ENCODE measurements at places on chromosomes 12 and 14.

GRCh38 chr12:27009881-27010301, 4.3 kb downstream of the TM7SF3 start:
- peak; percentile 14 for DNase-seq

GRCh38 chr12:29157486-29157946, 8.4 kb downstream of the FAR2 start:
- DNase-seq = no peak

GRCh38 chr12:63419154-63419553, 249.1 kb downstream of the DPY19L2 start:
- DNase-seq = no peak

GRCh38 chr12:1794440-1795090, 25.8 kb upstream of the LRTM2 start:
- DNase-seq = no peak

- DNase-seq = peak; percentile 66
These were observed 448.5 kb downstream of the TMEM121 start for GRCh38 chr14:105974902-105975301.

DNA sequence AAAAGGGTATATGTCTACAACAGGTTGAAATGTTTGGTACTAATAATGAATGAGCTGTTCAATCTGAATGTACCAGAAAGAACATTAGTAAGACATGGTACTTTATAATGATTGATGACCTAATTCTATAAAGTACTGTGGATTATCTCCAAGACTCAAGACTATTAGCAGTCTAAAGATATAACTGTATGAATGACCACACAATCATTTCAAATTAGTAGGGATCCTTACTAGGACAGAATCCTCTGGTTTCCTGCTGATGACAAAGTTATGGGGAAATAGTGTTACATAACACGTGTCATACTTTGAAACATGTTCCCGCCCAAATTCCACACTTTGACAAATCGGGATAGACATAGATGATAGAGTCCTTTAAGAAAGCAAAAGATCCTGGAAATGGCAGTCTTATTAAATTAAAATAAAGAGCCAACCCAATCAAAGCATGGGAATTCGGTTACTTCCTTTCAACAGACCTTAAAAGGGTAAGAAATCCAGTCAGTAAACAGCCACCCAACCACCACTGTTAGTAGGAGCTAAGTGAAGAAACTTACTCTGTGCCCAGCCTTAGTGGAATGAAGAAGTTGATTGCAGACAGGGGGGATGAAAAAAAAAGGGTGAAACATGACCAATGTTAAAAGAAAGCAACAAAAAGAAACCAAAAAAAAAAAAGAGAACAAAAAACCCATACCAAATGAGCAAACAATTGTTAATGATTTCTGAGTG, 2.8 kb downstream of the VPS29 start:
- DNase-seq = no peak

DNA sequence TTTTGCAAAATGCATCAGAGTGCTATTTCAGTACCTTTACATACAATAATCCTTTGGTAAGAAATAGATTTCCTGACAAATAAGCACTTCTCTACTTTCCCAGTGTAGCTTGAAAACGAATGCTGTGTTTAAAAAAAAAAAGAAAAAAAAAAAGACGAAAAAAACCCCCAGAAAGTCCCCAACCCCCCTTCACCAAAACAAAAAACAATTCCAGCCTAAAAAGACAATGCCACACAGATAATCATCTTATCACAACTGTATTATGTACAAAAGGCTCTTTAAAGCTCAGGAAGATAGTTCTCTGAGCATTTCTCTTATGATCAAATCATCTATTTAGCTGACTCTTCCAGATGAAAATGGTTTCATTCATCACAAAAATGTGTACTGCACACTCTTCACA, 1.6 kb downstream of the FERMT2 start:
- no peak for DNase-seq

- DNase-seq = no peak
These were observed 6.7 kb upstream of the CLEC7A start for GRCh38 chr12:10136637-10137205.

DNA sequence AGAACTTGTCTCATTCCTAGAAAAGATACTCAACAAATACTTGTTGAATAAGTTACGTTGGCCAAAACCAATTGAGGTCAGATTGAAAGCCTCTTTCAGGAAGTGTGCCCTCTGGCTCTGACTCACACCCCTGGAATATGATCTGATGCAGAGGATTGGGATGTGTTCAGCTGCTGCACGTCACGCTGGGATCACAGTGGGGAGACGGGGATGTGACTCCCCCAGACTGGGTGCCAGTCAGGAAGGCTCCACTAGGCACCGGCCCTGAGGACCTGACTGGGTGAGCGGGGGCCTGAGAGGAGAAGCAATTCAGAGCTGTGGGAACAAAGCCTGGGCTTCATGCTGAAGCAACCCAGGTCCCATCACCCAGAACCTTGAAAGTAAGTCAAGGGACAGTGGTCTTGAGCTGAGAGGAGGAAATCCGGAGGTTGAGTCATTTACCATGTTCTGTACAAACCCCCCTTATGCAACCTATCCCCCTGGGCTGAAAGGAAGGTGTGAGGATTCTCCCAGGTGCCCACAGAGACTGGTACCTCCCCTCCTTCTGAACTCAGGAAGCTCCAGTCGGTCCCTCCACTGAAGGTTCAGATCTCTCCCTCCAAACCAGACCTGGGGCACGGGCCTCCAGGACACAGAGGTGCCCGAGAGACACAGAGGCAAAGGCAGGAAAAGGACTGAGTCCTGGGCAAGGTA, 3.9 kb downstream of the CEBPE start:
- DNase-seq = no peak

GRCh38 chr14:69896080-69896479, 16.9 kb downstream of the SMOC1 start:
- no peak for DNase-seq

DNA sequence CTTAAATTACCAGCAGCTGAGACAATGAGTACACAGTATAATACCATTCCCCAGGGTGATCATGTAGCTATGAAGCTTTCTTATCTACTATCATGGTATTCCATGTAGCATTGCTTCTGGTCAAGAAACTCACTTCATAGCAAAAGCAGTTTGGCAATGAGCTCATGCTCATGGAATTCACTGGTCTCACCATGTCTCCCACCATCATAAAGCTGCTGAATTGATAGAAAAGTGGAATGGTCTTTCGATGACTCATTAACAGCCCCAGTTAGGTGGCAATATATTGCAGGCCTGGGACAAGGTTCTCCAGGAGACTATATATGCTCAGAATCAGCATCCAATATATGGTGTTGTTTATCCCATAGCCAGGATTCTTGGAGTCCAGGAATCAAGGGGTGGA, 553.7 kb downstream of the FOXG1 start:
- no peak for DNase-seq

- no peak for DNase-seq
These were observed 196.0 kb downstream of the BCAT1 start for GRCh38 chr12:24752763-24753462.

GRCh38 chr12:102958830-102959176, 1.3 kb downstream of the ASCL1 start:
- no peak for DNase-seq

- no peak for DNase-seq
These were observed 50.3 kb upstream of the SLC2A13 start for GRCh38 chr12:40156021-40156764.

- DNase-seq = no peak
These were observed 420.7 kb downstream of the ADAMTS20 start for GRCh38 chr12:43131301-43131700.

DNA sequence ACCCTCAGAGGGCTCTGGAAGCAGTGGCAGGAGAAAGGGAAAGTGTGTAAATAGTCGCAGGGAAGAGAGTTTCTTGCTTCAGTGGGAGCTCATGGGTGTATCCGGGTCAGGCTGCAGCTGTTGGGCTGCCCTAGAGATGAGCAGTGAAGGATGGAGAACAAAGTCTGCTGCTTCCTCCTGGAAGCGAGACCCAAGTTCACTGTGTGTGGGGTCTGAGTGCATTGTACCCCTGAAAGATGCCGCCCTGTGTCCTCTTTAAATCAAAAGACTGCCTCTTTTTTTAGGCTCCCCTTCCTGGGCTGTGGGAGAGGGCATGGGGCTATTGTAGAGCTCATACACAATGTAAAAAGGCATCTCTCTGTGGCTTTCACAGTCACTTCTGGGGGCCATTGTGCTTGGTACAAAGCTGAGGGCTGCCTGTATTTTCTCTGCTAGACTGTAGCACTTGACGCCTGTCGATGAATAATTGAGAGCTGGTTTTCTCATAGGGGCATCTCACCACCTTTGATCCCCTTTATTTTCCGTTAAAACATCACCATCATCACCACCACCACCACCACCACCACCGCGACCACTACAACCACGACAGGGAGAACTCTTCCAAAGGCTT, 16.7 kb downstream of the CHST11 start:
- DNase-seq = peak; percentile 43

DNA sequence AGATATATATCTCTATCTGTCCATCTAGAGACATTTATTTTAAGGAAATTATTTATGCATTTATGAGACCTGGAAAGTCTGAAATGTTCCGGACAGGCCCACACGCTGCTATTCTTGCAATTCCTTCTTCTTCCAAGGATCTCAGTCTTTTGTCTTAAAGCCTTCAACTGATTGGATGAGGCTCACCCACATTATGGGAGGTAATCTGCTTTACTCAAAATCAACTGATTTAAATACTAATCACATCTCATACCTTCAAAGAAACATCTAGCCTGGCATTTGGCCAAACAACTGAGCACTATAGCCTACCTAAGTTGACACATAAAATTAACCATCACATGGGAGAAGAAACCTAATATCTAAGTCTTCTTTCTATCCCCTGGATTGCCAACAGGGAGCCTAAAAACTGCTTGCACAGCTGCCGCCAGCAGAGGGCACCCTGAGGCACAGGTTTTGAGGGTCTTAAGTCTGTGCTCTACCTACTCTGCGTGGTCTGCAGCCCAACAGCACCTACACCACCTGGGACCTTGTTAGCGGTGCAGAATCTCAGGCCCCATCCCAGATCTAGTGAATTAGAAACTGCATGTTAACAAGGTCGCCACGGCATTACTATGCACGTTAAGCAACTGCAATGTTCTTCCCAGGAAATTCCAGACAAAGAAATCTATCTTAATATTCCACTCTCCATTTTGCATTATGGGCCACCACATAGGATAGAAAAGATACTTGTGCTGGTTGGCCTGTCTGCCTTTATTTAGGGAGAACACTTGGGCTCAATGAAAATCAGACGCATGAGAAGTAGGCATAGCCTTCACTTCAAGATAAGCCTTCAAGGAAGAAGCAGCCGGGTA, 249.7 kb downstream of the FOXG1 start:
- DNase-seq = no peak

DNA sequence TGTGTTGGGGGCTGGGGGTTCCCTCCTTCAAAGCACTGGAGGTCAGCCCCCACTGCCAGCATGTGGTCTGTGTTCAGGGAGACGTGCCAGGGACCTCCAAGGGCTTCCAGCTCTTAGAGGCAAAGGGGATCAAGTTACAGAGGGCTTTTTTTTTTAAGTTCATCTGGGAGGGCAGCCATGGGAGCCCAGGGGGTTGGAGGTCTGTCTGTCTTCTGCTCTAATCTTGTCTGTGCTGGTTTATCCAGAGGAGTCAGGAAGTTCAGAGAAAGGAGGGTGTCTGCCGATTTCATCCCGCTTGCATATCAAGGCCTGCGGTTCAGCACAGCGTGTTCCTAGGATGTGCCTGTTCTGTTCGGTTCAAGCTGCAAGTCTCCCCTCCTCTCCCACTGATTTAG, 72.2 kb downstream of the TMEM132C start:
- no peak for DNase-seq

- DNase-seq = no peak
These were observed 47.6 kb upstream of the EIF5 start for GRCh38 chr14:103286460-103286859.

- DNase-seq = no peak
These were observed 96.0 kb upstream of the MDM1 start for GRCh38 chr12:68428211-68428610.

- DNase-seq = no peak
These were observed 304.1 kb downstream of the EGLN3 start for GRCh38 chr14:33646692-33647260.

GRCh38 chr12:112963227-112963861, 15.0 kb upstream of the OAS2 start:
- DNase-seq = no peak

- DNase-seq = no peak
These were observed 8.1 kb upstream of the SLC16A7 start for GRCh38 chr12:59587710-59588109.

DNA sequence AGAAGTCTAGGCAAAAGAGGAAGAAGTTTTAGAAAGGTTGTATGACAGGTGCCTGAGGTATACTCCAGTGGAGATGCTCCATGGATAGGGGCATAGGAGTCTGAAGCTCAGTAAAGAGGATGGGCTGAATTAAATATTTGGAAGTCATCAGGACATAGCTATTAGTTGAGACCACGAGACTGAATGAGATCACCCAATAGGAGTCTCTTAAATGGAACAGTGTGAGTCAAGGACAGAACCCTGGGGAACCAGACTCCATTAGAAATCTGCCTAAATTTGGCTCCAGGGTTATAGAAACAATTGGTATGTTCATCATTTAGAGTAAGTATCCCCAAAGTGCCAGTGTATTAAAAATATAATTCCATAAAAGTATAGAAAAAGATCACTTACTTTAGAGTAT, 172.6 kb downstream of the PRKCH start:
- no peak for DNase-seq

- peak; percentile 22 for DNase-seq
These were observed 24.3 kb upstream of the PCNX1 start for GRCh38 chr14:70882776-70883492.

DNA sequence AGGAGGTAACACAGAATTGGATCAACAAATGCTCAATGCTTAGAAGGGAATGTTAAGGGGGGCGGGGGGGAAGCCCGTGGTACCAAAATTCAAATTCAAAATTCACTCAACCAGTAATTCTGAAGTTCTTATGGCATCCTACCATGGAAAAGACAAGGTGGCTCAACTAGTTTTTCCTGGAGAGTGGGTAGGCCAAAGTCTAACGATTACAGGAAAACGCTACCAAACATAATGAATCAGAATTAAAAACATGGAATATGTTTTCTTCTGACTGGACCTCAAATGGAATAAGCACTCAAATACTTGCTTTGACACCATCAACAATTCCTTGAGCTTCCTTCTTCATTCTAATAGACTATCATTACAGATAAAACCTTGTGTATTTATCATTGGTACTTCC, 2.3 kb downstream of the NACA start:
- no peak for DNase-seq

DNA sequence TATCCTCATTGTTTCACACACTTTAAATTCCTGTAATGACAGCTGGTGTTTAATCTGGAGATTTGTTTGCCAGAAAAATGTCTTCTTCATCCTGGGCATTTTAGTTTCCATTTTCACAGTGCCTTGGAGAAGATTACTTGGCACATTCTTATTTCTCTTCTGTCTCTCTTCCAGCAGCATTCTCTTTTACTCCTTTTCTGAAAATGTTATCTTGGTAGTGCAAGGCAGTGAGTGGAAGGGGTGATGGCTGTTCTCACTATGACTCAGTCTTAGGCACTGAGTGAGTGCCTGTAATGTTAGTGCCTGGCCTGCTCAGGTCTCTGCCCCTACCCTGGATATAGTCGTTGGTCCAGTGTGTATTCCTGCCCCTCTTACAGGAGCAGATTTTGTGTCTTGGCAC, 13.1 kb downstream of the CLECL1 start:
- no peak for DNase-seq

- DNase-seq = peak; percentile 97
These were observed at the start of gene METTL3 for GRCh38 chr14:21510735-21511657. METTL3 (minus strand) TSS chr14:21511340; CDS start chr14:21511223, 117 bp downstream.
